LHCN-M2 (cell line): ENCODE measurements at places on chromosomes 6 and 20. TPM values are rescaled to one million over a fixed set of nuclear protein-coding genes. Genes with fewer than 3 reads are reported as not detected.

- no peak for DNase-seq
These were observed 7.0 kb downstream of the TRPC4AP start for GRCh38 chr20:35085477-35086225.

DNA sequence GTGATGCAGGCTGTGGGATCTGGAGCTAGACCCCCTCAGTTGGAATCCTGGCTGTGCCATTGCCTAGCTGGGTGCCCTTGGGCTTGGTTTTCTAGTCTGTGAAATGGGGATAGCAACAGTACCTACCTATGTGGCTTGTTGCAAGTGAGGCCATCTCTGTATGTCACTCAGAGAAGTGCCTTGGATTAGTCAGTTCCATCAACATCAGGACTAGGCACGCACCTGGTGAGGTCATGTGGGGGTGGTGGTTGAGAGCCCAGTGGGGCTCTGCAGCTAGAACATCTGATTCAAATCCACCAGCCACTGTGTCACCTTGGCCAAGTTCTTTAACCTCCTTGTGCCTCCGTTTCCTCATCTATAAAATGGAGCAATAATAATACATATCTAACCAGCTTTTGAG is 12.5 kb downstream of the TCF15 start:
- no peak for DNase-seq

- peak; percentile 37 for DNase-seq
These were observed at the start of gene ADA for GRCh38 chr20:44651684-44652423. ADA (minus strand) TSS chr20:44651699; CDS start chr20:44651607, 92 bp downstream.

DNA sequence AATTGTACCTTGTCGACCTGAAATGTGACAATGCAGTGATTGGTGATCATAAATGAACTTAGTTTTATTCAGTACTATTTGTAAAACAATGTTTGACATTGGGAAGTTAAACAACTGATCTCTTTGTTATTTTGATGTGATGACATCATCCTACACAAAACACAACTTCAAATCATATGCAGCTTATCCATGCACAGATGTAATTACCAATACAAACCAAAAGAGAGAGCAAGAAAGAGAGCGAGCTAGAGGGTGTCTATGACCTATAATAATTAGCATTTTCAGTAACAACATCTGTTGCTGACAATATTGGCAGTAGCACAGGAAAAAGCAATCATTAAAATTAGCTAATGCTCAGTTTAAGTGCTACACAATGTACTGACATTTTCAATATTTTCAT is 320.9 kb downstream of the UTRN start:
- no peak for DNase-seq

DNA sequence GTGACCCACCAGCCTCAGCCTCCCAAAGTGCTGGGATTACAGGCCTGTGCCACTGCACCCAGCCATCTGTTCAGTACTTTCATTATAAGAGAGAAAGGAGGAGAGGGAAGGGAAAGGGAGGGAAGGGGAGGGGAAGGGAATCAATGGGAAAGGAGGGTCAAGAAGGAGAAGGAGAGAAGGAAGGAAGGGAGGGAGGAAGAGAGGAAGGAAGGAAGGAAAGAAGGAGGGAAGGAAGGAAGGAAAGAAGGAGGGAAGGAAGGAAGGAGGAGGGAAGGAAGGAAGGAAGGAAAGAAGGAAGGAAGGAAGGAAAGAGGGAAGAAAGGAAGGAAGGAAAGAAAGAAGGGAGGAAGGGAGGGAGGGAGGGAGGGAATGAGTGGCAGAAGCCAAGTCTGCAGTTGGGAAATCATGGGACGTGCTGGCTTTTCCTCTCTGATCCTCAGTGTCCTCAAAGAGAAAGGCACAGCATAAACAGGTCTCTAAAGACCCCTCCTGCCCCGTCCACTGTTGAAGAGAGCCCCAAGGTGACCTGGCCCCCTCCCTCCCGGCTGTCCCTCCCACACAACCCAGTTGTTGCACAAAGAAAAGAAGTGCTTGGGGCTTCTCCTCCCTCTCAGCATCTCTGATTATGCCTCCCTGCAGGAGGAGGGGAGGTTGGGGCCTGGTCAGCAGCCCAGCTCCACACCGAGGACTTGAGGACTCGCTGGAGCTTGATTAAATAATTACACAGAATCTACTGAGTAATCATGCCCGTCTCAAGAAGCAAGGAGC is 69.1 kb upstream of the TOP1 start:
- no peak for DNase-seq

GRCh38 chr6:48977573-48977972 is 485.5 kb downstream of the MMUT start:
- DNase-seq = no peak

- DNase-seq = peak; percentile 58
These were observed 285.4 kb upstream of the FLRT3 start for GRCh38 chr20:14622796-14623195.

DNA sequence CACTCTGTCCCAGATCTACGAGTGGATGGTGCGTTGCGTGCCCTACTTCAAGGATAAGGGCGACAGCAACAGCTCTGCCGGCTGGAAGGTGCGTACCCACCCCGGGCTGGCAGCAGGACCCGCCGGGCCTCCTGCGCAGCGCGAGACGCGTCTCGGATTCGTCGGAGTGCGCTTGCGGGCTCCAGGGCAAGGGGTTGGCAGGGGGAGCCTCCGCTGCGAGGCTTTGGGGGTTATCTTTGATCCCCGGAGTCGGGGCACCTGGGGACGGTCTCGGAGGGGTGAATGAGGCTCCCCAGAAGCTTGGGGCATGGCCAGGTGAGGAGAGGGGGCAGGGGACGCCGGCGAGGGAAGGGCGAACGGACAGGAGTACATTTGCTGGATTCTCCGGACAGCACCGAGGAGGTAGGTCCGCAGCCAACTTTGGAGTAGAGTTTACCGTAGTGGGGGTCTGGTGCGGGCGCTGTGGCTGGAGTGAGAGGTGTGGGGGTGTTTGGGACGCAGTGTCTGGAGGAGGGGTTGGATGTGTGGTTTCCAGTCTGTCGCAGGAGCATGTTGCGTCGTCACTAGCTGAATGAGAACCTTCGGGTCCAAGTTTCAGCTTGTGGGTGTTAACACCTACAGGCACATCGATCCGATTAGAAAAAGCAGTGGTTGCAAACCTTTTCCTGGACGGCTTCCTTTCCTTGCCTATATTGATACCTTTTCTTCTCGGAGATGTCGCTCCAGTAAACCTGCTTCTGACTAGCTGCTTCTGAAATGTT is 1.2 kb downstream of the FOXO3 start:
- no peak for DNase-seq

- no peak for DNase-seq
These were observed 15.3 kb downstream of the TCFL5 start for GRCh38 chr20:62846166-62846890.

GRCh38 chr20:8796088-8796660 is 272.7 kb upstream of the PLCB4 start:
- DNase-seq = no peak

DNA sequence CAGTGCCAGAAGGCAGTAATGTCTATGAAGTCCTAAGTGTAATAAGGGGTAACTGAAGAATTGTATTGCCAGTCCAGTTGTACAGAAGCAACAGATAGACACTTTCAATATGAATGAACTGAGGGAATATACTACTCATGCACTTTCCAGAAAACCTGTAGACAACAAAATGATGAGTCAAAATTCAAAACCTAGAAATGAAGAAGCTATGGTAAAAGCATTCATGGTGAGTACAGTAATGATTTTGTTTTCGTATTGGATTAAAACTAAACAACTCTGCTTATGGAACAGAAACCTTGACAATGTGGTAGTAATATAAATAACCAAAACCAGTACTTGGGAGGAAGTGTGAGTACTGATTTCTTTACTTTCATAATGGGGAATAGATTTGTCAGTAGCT is 35.0 kb downstream of the ARMC2 start:
- DNase-seq = no peak

- peak; percentile 30 for DNase-seq
These were observed 83.5 kb upstream of the SYNCRIP start for GRCh38 chr6:85726206-85726605.

DNA sequence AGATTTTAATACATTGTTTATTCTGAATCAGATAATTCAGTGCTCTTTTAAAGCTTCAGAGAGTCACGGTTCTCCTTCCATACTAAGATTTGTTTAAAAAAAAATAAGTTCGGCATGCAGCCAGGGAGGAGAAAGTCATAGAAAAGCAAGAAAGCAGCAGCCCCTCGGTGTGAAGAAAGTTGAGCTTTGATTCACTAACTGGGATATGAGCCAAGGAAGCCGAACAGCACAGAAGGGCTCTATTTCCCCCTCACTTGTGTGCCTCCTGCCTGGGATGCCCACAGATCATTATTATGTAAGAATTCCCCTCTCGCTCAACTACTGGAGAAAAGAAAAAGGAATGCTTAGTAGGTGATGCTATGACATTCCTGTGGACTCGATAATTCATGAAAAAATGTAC is 69.3 kb upstream of the SYNJ2 start:
- DNase-seq = peak; percentile 84

DNA sequence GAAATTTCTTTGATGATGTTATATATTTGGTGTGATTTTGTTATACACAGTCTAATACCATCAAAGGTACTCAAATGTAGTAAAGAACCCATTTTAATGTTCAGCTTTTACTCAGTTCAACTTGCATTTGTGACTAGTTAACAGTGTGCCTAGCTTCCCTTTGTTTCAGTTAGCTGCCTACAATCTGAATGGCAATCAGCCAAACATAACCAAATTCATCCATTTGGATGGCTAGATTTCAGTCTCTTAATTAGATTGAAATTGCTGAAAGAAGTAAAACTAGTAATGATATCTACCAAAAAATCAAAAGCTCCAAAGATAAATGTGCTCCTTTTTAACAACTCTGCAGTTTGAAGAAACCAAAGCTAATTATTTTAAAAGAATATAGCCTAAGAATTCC is 6.9 kb downstream of the EPHA7 start:
- DNase-seq = no peak

DNA sequence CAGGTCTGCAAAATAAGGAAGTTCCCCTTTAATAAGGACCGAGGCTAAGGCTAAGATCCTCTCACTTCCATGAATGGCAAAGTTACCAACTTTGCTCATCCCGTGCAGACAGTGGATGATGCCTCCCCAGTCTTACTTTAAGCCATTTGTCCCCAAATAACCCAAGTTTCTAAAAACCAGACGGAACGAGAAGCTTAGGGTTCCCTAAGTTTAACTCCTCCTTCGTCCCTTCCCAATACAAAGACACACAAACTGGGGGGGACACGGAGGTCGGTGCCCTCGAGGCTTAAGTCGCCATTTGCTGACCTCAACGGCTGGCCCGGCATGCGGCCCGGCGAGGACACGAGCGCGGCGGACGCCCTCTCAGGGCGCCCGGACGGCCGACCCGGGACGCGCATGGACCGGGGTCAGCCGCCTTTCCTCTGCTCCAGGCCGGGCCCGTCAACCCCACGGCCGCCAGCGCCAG is 527 bp downstream of the FBXO30 start:
- DNase-seq = peak; percentile 56

DNA sequence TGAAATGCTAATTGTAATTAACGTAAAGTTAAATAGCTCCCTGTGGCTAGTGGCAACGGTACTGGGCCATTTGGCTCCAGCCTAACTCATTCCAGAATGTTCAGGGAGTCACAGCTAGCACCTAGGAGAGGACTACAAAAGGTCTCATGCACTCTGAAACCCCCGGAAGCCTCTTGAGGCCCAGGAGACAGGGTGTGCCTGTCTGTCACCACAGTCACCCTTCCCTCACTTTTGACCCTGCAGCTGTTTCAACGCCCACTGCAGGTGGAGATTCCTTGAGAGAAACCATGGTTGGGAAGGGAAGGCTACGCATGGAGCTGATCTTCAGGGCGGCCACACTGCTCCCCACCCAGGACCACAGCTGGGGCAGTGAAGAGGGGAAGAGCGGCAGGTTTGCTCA is 58.6 kb downstream of the SULF2 start:
- DNase-seq = no peak

- DNase-seq = no peak
These were observed 21.5 kb upstream of the MAS1L start for GRCh38 chr6:29509239-29509638.

DNA sequence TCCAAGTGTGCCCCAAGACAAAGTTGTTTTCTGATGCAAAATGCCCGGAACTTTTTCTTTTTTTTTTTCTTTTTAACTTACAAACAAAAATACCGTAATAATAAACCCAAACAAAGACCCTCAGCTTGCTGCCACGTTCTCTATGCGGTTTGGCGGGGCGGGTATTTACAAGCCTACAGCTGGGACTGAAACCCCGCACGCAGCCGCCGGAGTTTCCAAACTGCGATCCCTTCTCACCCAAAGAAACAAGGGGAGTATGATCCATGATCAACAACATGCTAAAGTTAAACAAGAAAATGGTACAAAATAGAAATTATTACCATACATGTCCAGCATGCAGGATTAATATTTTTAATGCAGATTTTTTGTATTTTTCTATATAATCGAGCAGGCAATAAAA is 2.1 kb downstream of the MAFB start:
- no peak for DNase-seq

DNA sequence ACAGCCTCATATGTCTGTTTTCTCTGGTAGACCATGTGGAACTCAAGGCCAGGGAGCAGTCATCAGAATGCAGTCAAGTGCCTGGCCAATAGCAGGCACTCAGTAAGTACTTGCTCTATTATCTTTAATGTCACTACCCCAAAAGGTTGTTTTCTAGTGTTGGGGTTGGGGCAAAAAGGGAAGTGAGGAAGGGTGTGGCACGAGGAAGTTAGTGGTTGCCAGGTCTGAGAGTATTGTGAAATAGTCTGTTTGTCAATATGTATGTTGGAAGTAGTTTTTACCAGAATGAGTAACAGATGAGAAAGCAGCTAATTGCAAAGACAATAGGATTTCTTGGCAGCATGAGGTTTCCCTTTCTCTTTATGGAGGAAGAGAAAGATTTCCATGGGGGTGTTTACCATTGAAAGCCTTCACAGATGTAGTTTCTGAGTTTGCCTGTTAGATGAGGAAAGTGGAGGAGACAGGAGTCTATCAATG is 59.5 kb upstream of the ARMH2 start:
- DNase-seq = peak; percentile 23

DNA sequence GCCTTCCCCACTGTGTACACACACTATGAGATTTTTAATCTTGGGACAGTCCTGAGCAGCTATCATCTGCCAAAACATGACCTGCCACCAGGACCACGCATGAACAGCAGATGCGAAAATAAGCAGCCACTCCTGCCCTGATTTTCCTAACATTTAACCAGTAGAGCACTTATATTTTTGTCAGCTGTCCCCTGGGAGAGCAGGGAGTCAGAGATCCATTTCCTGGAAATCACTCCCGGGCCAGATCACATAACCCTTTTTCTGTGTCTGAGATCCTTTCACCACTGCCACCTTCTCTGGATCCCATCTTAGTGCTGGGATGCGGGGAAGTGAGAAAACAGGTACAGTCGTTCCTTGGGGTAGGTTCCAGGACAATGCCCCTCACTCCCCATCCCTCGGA is 5.7 kb downstream of the SDCBP2 start:
- peak; percentile 53 for DNase-seq

SLC32A1 gene
- not detected in 2 replicates for total RNA-seq

GPX5 gene
- total RNA-seq = not detected in 2 replicates

OPN5 gene
- not detected in 2 replicates for total RNA-seq

ADGRB3 gene
- under 0.01 TPM in 1 of 2 replicates, not detected in the other for total RNA-seq

PLTP gene
- total RNA-seq = 7.2 and 10.3 TPM in 2 replicates

OPRL1 gene
- total RNA-seq = 0.92 and 1.2 TPM in 2 replicates

TMEM242 gene
- 4.7 and 5.5 TPM in 2 replicates for total RNA-seq

COX4I2 gene
- not detected in 2 replicates for total RNA-seq
